ENCODE measurements at places on chromosomes 2 and 18.
A peak's percentile ranks its signal among the peaks of the same experiment; 100 is the strongest.

DNA sequence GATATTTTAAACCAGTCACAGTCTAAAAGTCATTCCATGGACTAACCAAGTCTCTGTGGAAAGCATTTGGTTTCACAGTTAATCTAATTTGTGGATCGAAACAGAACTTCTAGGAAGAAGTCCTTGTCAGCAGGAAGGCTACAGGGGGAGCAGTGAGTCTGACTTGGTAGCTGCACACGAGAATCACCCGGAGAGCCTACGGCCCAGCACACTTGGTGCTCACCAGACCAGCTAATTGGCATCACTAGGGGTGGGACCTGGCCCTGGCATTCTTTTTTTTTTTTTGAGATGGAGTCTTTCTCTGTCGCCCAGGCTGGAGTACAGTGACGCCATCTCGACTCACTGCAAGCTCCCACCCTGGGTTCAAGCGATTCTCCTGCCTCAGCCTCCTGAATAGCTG is 97.7 kb downstream of the ZNF532 start:
- DNase-seq: no peak

DNA sequence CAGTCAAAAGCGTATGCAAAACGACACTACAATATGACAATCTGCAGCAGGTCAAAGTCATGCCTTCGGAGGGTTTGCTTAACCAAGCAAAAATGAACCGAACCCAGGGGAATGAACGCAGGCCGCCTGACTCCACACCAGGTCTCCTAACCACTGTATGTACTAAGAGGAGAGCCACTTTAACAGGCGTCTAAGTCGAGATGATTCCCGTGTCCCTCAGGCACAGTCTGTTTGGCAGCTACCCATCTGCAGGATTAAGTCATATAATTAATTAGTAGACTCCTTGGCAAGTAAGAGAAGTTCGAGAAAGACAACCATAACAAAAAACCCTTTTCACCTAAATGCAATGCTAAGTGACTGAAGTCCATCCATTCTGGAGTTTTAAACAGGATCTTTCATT is 15.2 kb downstream of the CYB5A start:
- no peak for DNase-seq

DNA sequence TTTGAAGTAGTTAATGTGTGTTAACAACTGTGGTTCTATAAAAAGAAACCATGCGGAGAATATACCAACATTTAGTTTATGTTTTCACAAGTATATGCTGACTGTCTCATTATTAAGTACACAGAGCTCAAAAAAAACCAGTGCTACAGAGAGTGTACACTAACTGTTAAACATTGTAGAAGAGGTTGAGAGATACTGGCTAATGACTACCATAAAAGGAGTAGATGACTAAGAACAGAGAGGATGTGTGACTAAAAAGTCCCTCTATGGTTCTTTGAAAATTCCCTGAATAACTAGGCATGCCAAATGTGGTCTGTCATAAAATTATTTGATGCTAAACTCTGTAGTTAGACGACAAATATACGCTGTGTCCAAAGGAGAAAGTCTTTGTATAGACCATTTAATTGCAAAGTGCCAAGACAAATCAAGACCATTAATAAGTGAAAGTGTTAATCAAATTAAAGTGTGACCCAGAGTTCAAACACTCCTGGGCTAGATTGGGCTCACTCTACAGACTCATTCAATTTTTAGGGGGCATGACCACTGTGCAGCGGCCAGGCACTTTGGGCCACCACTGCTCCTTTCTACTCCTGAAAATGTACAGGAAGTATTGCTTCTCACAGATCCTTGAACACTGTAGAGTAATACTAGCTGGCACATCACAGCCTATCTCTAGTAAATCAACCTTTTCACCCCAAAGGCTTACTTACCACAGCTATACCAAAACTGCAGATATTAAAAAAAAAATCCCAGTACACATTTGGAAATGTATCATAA is 45.1 kb upstream of the SERTAD2 start:
- no peak for DNase-seq

DNA sequence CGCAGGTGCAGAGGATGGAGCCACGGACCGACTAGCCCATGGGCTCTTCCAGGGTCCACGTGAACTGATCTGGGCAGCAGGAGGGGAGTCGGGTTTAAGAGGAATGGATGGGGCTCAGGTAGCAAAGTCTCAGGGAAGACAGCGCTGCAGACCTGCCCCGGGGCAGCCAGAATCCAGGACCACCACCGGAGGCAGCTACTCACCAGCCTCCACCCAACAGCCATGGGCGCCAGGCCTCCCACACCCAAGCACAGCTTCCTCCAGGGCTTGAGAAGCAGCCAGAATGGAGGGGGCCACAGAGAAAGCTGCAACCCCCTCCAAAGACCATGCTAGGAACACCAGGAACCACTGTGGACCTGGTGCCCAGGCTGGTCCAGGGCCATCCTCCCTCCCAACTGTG is 164.3 kb downstream of the TWIST2 start:
- DNase-seq: no peak

- peak; percentile 10 for DNase-seq
Measured at GRCh38 chr18:61926532-61926931, 33.7 kb upstream of the RNF152 start.

- DNase-seq: peak; percentile 34
Measured at GRCh38 chr2:60581433-60582282, 28.2 kb upstream of the BCL11A start.

DNA sequence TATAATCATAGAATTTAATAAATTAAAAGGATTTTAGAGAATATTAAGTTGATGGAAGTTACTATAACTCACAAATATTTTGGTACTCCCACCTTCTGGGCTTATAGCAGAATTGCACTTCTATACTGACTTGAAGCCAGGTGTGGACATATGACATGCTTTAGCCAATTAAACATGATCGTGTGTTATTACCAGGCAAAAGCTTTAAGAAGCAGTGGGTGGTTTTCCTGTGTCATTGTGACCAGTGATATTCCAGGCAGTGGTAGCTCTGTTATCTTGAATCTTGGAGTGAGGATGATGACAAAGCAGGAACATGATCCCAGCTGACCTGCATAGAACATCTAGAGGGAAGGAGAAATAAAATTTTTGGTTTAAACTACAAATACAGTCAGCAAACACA is 370.9 kb upstream of the ZEB2 start:
- no peak for DNase-seq

DNA sequence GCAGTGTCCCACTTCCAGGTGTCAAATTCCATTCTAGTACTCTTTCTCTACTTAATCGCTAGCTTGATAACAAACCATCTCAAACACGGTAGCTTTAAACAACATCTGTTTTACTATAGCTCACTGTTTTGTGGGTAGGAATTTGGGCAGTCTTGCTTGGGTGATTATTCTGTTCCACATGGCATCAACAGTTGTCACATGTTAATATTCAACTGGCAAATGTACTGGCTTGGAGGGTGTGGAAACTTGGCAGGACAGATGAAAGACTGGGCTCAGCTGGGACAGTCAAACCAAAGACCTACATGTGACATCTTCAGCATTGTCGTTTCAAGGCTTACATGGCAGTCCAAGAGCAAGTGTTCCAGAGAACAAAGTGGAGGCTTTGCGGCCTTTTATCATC is 241.8 kb downstream of the PTH2R start:
- no peak for DNase-seq

DNA sequence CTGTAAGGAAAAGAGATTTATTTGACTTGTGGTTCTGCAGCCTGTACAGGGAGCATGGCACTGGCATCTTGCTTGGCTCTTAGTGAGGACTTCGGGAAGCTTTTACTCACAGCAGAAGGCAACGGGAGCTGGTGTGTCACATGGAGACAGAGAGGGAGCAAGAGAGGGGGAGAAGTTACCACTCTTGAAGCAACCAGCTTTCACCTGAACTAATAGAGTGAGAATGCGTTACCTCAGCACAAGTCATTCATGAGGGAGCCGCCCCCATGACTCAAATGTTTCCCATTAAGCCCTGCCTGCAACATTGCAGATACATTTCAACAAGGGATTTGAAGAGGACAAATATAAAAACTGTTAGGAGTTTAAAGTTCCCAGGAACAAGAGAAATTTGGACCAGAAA is 190.0 kb downstream of the CYRIA start:
- DNase-seq: no peak

- no peak for DNase-seq
Measured at GRCh38 chr2:174939046-174939445, 66.1 kb downstream of the CHN1 start.

- DNase-seq: no peak
Measured at GRCh38 chr2:170717599-170717963, 2.4 kb downstream of the SP5 start.

DNA sequence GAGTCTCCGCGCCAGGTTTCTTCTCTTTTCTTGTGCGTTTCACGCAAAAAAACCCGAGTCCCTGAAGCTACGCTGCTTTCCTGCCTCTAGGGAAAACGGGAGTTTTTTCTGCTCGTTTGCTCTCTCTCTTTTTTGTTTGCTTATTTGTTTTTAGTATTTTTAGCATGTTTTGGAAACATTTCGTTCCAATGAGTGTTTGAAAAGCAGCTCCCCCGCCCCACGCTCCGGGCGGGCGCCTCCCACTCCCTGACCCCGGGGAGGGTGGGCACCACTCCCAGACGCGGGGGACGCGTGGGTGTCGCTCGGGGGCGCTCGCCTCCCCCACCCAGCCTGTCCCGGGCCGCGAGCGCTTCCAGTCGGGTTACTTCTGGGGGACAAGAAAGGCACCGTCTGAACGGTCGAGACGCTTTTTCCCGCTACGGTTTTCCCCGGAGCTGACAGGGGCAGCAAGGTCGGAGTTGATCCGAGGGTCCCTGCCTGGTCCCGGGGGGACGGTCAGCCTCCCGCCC is 446 bp upstream of the EFHD1 start:
- DNase-seq: no peak

DNA sequence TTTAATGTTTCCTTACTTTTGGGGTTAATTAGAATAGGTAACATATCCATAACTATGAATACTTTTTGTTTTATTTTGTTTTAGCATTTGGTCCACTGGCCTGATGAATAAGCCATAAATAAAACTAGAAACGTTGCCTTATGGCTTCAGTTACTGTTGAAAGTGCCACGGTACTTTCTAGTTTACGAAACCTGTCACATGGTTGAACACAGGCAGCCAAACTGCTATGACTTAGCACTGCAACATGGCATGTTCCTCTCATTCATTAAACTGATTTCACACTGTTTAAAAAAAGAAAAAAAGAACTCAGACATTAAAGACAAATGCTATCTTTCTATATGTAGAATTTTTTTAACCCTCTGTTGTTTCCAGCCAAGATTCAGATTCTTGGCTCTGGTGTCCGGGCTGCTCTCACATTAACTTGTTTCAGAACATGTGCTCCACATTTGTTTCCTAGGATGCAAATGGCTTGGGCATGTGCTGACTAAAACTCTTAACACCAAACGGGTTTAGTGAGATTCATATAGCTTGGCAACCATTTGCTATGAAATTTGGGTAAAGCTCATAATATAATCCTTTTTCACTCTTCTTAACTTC is 323.9 kb upstream of the RND3 start:
- no peak for DNase-seq

GRCh38 chr18:79504034-79504433 is 108.3 kb downstream of the NFATC1 start:
- DNase-seq: no peak

DNA sequence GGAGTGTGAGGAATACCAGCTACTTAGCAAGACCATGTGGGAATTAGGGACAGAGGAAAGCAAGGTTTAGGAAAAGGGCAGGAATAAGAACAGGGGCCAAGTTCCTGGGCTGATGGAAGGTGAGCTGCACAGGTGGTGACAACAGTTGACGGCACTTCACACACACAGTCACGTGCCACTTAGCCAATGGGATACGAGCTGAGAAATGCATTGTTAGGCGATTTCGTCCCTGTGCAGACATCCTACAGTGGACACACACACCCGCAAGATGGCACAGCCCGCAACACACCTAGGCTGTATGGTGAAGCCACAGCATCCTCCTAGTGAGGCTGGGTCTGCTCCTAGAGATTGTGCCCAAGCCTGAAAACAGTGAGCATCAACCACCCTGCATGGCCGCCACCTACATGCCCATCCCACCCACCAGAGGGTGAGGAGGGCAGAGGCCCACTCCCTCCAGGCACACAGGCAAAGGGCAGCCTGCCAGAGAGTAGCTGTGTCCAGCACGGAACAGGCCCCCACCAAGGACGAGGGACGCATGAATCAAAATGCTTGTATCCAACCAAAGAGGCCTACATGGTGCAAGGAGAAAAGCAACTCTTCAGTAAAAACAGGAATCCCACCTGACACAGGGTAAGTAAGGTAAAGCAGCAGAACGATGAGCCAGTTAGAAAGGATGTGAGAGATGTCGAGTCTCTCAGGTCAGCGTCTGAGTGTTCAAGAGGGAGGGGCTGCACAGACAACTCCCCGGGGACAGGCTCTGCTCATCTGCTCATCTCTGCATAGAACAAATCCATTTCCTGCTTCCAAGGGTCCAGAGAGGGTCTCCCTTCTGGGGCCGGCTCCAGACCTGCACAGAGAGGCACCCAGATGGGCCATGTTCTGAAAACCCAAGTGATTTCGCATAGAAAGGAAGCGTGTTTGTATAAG is 51.3 kb downstream of the ZNF516 start:
- DNase-seq: no peak

GRCh38 chr2:133342286-133343017 is 225.8 kb downstream of the NCKAP5 start:
- DNase-seq: no peak

DNA sequence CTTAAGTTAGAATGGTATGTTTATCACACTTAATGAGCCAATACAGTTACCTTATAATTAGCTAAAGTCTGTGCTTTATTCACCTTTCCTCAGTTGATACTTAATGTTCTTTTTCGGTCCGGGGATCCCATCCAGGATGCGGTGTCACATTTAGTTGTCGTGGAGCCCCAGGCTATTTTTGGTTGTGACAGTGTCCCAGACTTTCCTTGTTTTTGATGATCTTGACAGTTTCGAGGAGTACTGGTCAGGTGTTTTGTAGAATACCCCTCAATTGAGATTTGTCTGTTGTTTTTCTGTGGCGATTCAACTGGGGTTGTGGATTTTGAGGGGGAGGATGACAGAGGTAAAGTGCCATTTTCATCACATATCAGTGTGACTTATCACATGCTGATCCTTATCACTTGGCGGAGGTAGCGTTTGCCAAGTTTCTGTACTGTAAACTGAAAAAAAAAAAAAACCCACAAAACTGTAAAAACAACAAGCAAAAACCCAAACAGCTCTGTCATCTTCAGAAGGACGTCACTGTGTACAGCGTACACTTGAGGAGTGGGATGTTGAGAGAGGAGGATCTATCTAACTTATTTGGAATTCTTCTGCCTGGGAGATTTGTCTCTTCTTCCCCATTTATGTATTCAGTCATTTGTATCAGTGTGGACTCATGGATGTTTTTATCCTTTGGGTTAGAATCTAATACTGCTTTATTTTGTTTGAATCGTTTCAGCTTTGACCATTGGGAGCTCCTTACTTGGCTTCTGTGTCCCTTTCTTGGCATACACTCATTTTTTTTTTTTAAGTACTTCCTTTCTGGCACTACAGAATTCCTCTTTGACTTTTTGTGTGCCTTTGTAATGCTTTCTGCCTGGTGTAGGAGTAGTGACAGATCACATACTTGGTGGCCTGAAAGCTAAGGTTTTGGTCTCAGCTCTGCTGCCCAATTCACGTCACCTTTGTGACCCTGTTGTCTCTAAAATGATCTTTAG is 68.1 kb downstream of the FMNL2 start:
- no peak for DNase-seq
